ENCODE measurements at places on chromosomes 5 and 9.

DNA sequence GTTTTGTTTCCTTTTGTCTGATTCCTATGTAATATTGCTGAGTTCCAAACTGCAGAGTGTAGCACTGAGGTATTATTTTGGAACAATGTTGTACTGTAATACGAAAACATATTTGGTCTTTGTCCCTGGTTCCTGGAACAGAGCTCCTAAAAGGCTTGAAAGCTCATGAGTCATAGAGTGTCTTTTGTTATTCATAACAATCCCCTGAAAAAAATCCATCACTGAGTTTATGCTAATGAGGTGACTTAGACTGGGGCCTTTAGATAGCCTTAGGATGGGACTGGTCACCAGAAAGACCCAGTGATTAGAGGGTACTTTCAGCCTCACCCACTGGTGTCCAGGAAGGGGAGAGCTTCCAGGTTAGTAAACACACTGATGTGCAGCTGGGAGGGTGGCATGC lies 132.7 kb upstream of the POU5F2 start:
- no peak for DNase-seq

DNA sequence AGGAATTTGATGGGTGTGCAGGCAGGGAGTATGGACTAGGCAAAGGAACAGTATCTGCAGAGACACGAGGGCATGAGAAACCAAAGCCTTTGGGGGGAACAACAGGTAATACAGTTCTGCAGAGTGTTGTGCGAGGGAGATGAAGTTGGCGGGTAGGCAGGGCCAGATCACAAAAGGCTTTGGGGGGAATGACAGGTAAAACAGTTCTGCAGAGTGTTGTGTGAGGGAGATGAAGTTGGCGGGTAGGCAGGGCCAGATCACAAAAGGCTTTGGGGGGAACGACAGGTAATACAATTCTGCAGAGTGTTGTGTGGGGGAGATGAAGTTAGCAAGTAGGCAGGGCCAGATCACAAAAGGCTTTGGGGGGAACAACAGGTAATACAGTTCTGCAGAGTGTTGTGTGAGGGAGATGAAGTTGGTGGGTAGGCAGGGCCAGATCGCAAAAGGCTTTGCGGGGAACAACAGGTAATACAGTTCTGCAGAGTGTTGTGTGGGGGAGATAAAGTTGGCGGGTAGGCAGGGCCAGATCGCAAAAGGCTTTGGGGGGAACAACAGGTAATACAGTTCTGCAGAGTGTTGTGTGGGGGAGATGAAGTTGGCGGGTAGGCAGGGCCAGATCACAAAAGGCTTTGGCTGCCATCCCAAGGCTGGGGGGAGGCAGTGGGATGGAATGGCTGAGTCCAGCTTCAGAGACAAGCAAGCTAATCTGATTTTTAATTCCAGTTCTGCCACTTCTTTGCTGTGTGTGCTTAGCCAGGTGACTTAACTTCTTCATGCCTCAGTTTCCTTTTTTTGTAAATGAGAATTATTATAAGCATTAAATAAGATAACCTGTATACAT lies 33.0 kb downstream of the FRMPD1 start:
- DNase-seq, result no peak

DNA sequence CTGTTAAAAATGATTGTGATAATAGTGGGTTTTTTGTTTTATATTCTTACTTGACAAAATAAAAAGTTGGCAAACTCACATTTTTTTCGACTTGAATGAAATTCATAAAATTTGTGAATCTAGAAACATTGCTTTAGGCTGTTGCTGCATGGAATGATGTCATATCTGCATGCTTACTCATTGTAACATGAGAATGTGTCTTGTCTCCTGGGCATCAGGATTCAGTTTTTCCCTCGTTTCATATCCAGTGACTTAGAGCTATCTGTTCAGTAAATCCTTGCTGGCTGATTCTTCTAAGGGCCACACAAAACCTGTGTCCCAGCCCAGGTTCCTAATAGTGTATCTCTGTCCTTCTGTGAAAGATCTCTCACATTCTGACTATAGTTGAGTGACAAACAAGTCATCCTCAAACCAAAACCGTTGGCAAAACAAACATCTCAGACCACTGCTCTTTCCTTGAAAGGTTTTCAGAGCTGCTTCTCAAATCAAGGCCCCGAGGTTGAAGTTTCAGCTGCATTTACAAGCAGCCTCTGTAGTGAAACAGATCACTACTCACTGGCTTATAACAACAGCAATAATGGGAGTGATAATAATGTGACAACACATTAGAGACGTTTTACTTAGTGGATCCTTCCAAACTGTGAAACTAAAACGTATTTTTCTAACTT lies 95.0 kb downstream of the NPR3 start:
- no peak for DNase-seq

GRCh38 chr5:527646-528628 lies 3.7 kb upstream of the SLC9A3 start:
- DNase-seq, result peak; percentile 13

- no peak for DNase-seq
Measured at GRCh38 chr9:69963803-69964202, 79.8 kb upstream of the MAMDC2 start.

DNA sequence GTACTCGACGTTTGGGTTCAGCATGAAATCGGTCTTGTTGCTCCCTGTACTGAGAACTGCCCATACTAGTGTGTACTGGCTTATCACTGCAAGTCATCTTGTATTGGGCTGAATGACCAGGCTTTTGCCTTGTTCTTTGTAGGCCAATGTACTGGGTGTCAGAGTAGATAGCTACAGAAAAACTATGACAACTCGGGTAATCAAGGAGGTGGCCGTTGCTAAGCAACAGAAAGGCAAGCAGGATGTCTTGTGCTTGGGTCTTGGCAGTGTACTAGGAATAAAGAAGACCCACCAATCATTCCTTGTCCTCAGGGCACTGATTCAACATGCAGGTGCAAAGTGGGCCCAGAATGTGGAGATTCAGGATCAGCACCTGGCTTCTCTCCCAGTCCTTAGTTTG lies 11.9 kb upstream of the SHISAL2B start:
- DNase-seq, result no peak

GRCh38 chr5:135944967-135945560 lies 9.7 kb downstream of the LECT2 start:
- peak; percentile 16 for DNase-seq

- no peak for DNase-seq
Measured at GRCh38 chr5:135477613-135478066, 25.5 kb upstream of the TIFAB start.

GRCh38 chr5:93017849-93018248 lies 563.2 kb downstream of the NR2F1-AS1 start:
- no peak for DNase-seq

DNA sequence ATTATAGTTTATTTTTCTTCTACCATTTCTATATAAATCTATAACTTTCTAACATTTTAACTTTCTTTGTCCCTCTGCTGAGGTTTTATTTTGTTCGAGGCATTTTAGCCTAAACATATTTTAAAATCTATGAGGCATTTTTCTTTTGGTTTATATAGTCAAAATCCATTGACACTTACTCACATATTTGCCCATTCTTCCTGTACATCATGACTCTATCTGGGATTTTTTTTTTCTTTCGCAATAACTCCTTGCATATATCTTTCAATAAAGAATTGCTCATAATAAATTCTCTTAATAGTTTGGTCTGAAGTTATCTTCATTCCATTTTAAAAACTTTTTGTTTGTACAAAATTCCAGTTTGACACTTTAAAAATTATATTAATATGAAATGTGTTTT lies 632.3 kb downstream of the TLE4 start:
- DNase-seq, result no peak

GRCh38 chr9:75851917-75852316 lies 38.6 kb upstream of the PCSK5 start:
- DNase-seq, result no peak

DNA sequence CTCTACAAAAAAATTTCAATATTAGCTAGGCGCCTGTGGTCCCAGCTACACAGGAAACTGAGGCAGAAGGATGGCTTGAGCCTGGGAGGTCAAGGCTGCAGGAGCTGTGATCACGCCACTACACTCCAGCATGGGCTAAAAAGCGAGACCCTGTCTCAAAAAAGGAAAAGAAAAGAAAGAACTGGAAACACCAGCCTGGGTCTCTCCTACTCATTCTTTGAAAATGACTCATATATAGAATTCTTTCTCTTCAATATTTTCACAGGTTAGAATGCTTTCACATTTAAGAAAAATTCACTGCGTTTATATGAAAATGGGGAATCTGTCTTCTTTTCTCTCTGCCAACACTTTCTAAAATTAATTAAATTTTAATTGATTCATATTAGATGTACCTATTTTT lies 115.6 kb downstream of the TRPM6 start:
- no peak for DNase-seq

GRCh38 chr9:136942112-136942880 lies 2.2 kb downstream of the FBXW5 start:
- DNase-seq, result no peak

DNA sequence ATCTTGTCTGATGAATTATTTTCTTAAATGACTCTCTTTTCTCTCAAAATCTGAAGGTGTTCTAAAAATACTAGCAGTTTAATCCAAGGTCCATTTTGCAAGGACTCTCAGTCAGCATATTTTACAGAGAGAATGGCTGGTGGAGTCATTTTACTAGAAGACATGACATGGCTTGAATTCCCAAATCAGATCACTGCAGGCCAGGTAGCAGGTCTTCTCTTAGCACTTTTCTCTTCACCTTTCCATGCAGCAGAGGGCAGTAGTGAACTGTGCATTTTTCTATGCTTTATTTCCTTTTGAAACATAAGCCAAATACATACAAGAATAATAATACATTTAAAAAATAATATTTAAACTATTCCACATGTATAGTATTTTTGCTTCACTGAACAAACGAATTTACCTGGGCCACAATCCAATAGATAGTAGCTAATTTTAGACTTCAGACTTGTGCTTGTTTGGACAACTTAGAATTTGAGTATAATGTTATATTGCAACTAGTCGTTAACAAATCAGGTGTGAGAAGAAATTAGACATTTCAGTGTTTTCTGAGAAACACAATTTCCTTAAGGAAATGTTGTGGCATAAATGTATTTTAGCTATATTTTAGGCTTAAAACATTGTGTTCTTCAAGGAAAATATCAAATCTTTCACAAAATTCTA lies 289.4 kb upstream of the DAB2 start:
- DNase-seq, result peak; percentile 35

GRCh38 chr9:14670718-14671117 lies 22.5 kb downstream of the ZDHHC21 start:
- DNase-seq, result no peak

DNA sequence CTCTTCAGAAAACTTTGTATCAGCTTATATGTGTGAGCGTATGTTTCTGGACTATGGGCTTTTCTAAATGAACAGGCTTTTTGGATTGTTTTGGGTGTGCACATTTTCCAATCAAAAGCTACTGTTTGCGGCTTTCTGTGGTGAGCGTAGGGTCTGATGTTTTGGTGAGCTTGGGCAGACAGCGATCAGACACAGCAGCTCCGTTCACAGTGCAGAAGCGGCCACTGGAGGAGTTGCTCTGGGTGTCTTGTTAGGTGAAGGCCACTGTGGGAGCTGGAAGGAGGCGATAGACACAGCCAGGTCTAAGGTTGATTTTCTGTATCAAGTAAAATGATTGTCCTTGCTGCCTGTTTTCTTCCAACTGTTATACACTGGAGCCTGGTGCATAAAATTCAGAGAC lies 11.1 kb downstream of the PRRC2B start:
- no peak for DNase-seq

- DNase-seq, result no peak
Measured at GRCh38 chr9:73437758-73438157, 286.1 kb downstream of the ANXA1 start.

- DNase-seq, result no peak
Measured at GRCh38 chr9:78806492-78807160, 509.7 kb downstream of the PSAT1 start.

DNA sequence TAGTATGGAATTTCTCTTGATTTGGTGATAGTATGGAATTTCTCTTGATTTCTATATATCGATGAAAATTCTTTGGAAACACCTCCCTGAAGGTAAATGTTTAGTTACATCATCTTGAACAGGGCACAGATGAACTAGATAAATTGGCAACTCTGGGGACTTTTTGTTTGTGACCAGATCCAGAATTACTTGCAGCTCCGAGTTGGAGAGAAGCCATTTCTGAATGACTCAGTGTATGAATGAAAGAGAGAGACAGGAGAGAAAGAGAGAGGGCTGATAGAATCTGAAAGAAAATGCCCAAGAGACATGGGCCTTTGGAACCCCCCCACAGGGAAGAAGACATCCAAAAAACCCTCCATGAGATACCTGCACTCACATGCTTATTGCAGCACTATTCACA lies 14.1 kb downstream of the TNFSF15 start:
- DNase-seq, result no peak

GRCh38 chr5:11985993-11986392 lies 81.7 kb upstream of the CTNND2 start:
- DNase-seq, result no peak

DNA sequence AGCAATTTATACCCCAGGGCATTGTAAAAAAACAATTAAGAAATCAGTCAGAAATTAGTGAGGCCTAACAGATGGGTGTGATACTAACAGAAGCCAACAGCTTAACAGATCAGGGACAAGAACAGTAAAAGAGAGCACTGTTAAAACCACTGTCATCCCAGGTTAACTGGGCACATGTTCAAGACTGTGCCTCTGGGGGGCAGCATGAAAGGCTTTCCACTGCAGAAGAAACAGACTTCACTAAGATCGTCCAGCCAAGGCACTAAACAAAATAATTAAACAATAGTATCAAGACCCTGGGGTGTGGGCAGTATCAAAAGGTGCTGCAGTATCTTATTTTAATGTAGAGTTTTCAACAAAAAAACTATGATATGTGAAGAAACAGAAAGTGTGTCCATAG lies 43.5 kb downstream of the FBN2 start:
- DNase-seq, result no peak

GRCh38 chr5:37727238-37727637 lies 112.6 kb downstream of the GDNF start:
- DNase-seq, result no peak

GRCh38 chr5:29277642-29278041 lies 1915.8 kb upstream of the CDH6 start:
- no peak for DNase-seq

DNA sequence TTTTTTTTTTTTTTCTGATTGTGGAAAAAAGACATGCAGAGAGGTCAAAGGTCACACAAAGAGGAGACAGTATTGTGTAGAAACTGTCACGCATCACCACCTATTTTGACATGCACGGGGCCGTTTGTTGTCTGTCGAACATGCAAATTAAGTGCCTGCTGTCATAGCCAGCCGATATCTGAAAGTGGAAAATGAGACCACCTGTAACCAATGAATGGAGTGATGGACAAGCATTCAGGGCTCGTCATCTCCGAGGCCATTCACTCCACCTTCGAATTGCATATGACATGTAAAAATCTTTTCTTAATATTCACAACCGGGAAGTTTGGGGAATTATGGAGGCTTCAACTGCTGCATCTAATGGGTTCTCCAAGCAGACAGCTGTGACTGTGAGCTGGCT lies 512.2 kb upstream of the ADAMTS16 start:
- no peak for DNase-seq

Measured in activated naive CD4-positive, alpha-beta T cell treated with Interleukin-2 at 50 U/mL for 16 hours (primary cell).